Placental epithelial cell (primary cell): ENCODE measurements at places on chromosomes 7 and 10. TPM values are rescaled to one million over a fixed set of nuclear protein-coding genes. Genes with fewer than 3 reads are reported as not detected.

The MOSPD3 gene
- total RNA-seq, result 13.6 and 20.4 TPM in 2 replicates

The INMT gene
- not detected in 2 replicates for total RNA-seq

The CDH23 gene
- 5.6 and 31.4 TPM in 2 replicates for total RNA-seq

The NFE2L3 gene
- under 0.01 TPM in 1 of 2 replicates, not detected in the other for total RNA-seq

The EPHB6 gene
- total RNA-seq, result 12.6 and 33.0 TPM in 2 replicates

The SYT15 gene
- 0.22 and 0.39 TPM in 2 replicates for total RNA-seq

The SPDYE2 gene
- total RNA-seq, result not detected in 2 replicates

The PON1 gene
- total RNA-seq, result not detected in 2 replicates

The HOXA6 gene
- not detected in 2 replicates for total RNA-seq

The PFKFB3 gene
- total RNA-seq, result 9.5 and 12.6 TPM in 2 replicates

The NPC1L1 gene
- not detected in 2 replicates for total RNA-seq

The NUB1 gene
- 33.4 and 38.8 TPM in 2 replicates for total RNA-seq

The CTNNA3 gene
- total RNA-seq, result under 0.01 and 0.76 TPM in 2 replicates

The COL26A1 gene
- total RNA-seq, result not detected in 2 replicates

The AGAP4 gene
- total RNA-seq, result 2.4 and 2.7 TPM in 2 replicates

The ECHDC3 gene
- 1.2 and 5.2 TPM in 2 replicates for total RNA-seq

The DDX21 gene
- total RNA-seq, result 16.5 and 34.3 TPM in 2 replicates

The PAX4 gene
- total RNA-seq, result not detected in 2 replicates

The TRIL gene
- 0.33 and 0.79 TPM in 2 replicates for total RNA-seq

The ACTL6B gene
- total RNA-seq, result not detected in 2 replicates

The THSD7A gene
- under 0.01 TPM in 1 of 2 replicates, not detected in the other for total RNA-seq

The MMD2 gene
- total RNA-seq, result not detected in 2 replicates

The HOXA7 gene
- total RNA-seq, result not detected in 2 replicates

The NEUROD6 gene
- not detected in 2 replicates for total RNA-seq

The CALN1 gene
- not detected in 2 replicates for total RNA-seq

The TRA2A gene
- 23.6 and 48.6 TPM in 2 replicates for total RNA-seq

The ASB10 gene
- not detected in 2 replicates for total RNA-seq

The CLRN3 gene
- total RNA-seq, result not detected in 2 replicates

The SLC29A4 gene
- total RNA-seq, result under 0.01 and 0.43 TPM in 2 replicates

The GTPBP4 gene
- total RNA-seq, result 16.7 and 21.6 TPM in 2 replicates

The SORCS3 gene
- 0.11 TPM in 1 of 2 replicates, not detected in the other for total RNA-seq

The DPP6 gene
- under 0.01 TPM in 1 of 2 replicates, not detected in the other for total RNA-seq

The HOGA1 gene
- total RNA-seq, result 0.98 and 1.2 TPM in 2 replicates

The SDK1 gene
- 0.22 and 1.6 TPM in 2 replicates for total RNA-seq

The CCL24 gene
- not detected in 2 replicates for total RNA-seq
